ENCODE measurements at places on chromosomes 5 and 9.

- DNase-seq = peak; percentile 69
Measured at GRCh38 chr5:54742417-54742891, 224.9 kb downstream of the SNX18 start.

DNA sequence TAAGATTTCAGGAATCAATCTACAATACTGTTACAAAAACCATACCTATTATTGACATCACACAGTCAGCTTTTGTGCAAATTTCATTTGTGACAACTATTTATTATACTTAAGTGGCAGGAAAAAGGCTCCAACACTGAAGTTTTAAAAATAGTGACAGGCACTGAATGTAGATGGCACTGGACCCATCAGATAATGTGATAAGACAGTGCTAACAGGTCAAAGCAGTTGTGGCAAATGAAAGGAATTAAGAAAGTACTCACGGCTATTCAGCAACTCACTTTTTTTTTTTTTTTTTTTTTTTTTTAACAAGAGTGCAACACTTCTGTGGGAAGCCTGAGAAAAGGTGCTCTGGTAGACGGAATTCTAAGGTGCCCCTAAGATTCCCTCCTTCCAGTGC, 115.0 kb upstream of the MEF2C start:
- DNase-seq = no peak

DNA sequence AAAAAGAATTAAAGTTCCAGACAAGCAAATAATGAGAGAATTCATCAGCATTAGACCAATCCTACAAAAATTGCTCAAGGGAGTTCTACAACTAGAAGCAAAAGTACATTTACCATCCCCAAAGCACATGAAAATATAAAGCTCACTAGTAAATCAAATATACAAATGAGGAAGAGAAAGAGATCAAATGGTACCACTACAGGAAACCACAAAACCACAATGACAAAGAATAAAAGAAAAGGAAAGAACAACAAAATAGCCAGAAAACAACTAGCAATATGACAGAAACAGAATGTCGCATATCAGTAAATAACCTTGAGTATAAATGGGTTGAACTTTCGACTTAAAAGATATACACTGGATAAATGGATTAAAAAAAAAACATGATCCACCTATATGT, 739.0 kb downstream of the DTWD2 start:
- no peak for DNase-seq

GRCh38 chr5:59722874-59723273, 170.7 kb downstream of the PDE4D start:
- DNase-seq = no peak

DNA sequence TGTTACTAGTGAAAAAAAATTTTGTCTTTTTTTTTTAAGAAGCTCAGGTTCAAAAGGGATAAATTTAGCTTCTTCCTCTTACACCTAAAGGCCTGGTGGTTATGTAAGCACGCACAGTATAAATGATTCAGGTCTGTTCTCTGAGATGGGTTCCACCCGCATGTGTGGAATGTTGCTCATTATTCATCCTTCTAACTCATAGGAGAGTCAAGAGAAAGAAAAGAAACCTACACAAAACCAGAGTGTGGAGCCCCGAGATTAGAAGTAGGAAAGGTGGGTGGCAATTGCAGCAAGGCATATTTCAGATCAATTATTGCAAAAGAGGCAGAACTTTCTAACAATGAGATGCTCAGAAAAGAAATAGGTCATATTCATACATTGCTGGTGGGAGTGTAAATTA, 13.5 kb downstream of the PLAC8L1 start:
- DNase-seq = no peak

- no peak for DNase-seq
Measured at GRCh38 chr9:115445655-115446054, 327.7 kb upstream of the TNC start.

GRCh38 chr5:133790898-133791297, 177.5 kb downstream of the C5orf15 start:
- no peak for DNase-seq

DNA sequence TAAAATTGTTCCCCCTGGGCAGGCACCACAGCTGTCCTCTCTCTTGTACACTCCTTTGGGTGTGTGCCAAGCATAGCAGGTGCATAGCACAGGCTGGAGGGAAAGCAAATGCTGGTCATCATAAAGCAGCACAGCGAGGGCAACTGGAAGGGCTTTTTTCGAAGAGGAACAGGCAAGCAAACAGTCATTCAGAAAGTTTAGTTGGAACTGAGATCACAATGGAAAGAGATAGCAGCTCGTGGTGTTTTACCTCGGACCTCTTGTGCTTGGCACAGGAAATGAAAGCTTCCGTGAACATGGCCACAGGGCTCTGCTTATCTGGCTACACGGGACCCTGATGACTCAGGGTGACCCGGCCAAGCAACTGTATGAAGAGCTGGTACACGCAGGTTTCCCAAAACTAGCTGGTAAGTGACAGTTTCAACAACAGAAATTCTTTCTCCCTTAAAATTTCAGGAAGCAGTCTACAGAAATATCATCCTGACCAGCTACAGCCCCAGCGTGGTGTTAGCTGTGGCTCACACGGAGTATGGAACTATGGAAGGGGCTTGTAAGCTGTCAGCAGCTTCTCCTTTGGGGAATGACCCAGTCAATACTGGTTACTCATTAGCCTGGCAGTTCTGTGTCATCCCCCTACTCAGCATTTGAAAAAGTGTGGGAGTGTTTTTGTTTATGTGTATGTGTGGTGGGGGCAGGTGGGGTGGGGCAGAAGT, 48.1 kb downstream of the POC5 start:
- DNase-seq = no peak

DNA sequence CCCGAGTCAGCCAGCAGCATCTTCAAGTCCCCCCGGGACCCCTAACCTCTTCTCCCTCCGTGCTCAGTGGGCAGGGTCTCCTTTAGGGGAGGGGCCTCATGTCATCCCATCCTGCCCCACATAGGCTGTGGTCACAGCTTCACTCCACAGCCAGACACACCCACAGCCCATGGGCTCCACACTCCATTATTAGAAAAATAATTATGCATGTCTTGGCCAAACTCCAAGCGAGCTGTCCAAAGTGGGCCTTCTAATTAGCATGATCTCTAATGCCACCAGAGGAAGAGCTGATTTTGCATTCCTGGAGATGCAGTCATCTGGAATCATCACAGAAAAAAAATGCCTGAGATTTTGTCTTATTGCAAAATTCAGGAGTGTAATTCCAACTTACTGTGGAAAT, 418.2 kb downstream of the IRX2 start:
- DNase-seq = no peak

- DNase-seq = no peak
Measured at GRCh38 chr9:85971731-85972130, 30.8 kb downstream of the NAA35 start.

All from keratinocyte (primary cell).